ENCODE measurements at places on chromosomes 7 and 10.

DNA sequence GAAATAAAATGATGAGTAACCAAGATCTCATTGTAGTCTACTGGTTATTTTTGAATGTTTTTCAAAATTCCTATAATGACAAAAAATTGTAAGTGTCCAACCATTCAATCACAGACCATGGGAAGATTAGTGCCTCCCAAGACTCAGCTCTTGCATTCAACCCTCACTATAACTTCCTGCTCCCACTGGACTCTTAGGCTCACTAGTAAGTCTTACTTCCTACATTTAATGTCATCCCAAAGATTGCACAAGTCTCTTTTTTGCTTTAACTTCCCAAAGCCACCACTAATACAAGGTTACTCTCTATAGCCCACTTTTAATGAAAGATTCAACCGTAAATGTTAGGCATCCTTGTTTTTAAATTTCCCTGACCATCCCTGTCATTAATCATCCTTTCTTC, 111.9 kb upstream of the NRBF2 start:
- DNase-seq, result no peak

- no peak for DNase-seq
These were observed 26.5 kb downstream of the BTRC start for GRCh38 chr10:101380353-101381017.

- DNase-seq, result no peak
These were observed 11.8 kb downstream of the FERD3L start for GRCh38 chr7:19133390-19133789.

- DNase-seq, result no peak
These were observed 449.9 kb upstream of the ANKRD30A start for GRCh38 chr10:36675458-36675880.

DNA sequence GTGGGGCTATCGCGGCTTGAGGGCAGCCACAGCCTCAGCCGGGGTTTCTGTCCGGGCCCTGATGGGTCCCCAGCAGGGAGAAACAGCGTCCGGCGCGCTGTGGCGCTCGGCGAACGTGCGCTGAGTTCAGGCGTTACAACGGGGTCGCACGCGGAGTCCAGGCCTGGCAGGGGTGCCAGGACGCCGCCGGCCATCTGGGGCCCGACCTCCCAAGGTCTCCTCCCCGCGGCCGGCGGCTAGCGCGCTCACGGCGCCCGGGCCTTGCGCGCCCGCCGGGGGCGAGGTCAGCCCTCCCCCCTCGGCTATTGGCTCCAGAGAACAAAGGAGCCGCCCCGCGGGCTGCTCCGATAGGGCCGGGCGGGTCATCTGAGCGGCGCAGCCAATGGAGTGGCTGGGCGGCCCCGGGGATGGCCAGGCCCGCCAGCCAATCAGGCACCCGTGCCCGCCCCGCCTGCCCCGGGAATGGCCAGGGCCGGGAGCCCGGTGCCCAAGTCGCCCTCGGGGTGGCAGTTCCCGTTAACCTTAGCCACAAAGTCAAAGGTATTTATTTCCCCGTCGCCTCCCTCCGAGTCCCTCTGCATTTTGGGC, at the start of gene ZNF775:
TSS of gene ZNF775 (plus strand) at position 478 of the 588 bp plus-strand sequence. CDS start 9,141 bp downstream, outside the sequence.
- DNase-seq, result peak; percentile 87

GRCh38 chr10:47158116-47159071, 141.6 kb upstream of the GDF10 start:
- no peak for DNase-seq

GRCh38 chr7:128827248-128827958, 2.8 kb upstream of the FLNC start:
- no peak for DNase-seq

- DNase-seq, result no peak
These were observed 29.9 kb upstream of the PDCD4 start for GRCh38 chr10:110841767-110842267.

DNA sequence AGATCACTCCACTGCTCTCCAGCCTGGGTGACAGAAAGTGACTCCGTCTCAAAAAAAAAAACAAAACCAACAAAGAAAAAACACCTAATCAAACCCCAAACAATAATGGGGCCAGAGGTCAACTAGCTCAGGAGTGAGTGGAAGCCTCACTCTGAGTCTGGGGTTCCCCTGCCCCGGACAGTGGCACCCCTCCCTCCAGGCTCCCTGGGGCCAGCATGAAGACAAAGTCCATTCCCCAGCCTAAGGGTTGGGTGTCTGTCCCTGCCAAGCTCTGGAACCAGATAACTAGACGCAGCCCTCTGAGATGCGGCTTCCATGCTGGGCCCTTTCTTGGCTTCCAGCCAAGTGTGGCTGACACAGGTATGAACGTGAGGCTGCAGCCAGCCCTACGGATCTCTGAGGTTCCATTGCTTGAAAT, 1.7 kb upstream of the FUOM start:
- peak; percentile 10 for DNase-seq

- no peak for DNase-seq
These were observed 25.0 kb downstream of the SORCS3 start for GRCh38 chr10:104666106-104666505.

DNA sequence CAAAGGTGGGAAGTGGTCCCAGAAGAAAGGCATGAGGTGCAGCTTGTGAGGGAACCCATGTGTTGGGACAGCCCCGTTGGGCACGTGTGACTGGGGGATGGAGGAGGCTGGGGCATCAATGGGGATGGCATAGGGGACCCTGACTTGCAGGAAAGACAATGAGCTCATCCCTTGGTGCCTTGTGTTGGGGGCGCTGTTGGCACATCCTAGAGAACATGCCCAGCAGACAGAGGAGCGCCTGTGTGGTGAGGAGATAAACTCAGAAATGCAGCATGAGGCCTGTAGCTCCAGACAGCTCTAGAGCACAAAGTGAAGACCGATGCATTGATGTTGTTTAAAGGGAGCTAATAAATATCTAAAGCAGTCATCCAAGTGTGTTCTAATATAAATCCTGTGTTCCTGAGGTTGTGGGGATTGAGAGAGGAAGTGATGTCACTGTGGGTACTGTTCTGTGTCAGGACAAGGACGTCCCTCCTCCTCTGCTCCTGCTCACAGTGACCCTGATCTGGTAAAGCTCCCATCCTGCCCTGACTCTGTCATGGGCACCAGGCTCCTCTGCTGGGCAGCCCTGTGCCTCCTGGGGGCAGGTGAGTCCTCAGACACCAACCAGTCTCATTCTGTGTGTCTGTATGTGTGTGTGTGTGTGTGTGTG, 126.1 kb upstream of the PRSS58 start:
- DNase-seq, result no peak

- no peak for DNase-seq
These were observed 663.6 kb downstream of the GRM8 start for GRCh38 chr7:126589068-126589684.

DNA sequence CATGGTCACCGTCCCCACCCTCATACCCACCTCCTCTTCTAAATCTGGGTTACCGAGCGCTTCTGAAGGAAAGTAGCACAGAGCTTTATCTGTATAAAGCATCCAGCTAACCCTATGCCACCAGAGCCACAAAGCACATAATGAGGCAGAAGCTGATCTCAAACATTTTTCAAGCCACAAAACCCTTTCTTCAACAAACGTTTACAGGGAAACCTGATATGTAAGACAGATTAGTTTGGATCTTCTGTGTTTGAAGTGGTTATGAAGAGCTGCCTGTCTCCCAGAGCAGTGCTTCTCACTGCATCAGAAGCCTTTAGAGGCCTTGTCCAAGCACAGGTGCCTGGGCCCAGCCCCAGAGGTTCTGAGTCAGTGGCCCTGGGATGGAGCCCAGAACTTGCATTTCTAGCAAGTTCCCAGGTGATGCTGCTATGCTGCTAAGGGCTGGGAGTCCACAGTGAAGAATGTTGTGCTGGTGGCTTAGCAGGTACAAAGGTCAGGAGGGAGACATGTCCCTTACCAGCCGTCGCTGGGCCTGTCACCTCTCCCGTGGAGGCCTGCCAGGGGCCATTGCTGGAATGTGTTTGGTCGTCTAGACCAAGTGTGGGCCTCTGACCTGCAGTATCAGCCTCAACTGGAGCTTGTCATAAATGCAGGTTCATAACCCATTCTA, 90.4 kb downstream of the TAF3 start:
- DNase-seq, result no peak

- no peak for DNase-seq
These were observed 31.2 kb downstream of the JCAD start for GRCh38 chr10:30028006-30028737.

DNA sequence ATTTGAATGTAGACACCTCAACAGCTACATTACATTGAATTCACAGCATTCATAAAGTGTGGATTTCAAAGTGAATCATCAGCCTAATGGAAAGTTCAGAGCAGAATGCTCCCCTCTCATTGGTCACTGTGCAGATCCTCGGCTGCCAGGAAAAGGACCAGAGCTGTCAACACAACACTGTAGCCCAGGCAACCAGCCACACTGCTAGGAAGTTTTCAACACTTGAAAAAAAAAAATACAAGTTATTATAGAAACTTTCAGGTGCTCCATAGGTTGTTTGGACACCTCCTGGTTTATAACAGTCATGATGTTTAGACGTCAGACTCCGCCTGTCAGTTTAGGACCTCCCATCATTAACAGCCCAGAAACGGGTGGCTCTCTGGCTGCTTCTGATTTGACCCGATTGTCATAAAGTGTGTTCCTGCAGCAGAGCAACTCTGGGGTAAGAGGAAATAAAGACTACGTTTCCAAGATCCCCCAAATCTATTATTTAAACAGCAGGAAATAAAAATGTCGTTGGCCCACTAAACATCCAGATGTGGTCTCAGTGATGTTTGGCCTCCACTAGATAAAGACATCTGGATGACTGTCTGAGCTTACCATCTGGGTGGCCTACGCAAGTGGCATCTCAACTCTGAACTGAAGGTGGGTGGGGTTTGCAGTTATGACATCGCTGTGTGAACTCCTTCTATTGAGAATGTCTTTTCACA, 117.4 kb downstream of the CABCOCO1 start:
- DNase-seq, result no peak

DNA sequence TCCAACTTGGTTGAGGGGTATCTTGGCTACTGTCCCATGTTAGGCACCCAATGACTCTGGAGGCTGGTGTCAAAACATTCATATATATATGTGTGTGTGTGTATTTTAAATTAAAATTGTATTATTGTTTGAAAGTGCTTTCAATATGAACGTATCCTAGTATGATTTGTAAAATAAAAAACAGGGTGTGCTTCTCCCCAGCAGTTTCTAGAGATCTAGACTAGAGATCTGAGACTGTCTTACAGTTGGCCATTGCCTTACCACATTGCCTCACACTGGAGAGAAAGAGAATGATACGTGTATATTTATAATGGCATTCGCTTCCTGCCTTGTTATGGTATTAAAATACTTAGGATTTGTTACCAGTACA, 1.2 kb downstream of the BAG3 start:
- no peak for DNase-seq

- no peak for DNase-seq
These were observed 42.5 kb upstream of the FZD8 start for GRCh38 chr10:35684586-35684985.

DNA sequence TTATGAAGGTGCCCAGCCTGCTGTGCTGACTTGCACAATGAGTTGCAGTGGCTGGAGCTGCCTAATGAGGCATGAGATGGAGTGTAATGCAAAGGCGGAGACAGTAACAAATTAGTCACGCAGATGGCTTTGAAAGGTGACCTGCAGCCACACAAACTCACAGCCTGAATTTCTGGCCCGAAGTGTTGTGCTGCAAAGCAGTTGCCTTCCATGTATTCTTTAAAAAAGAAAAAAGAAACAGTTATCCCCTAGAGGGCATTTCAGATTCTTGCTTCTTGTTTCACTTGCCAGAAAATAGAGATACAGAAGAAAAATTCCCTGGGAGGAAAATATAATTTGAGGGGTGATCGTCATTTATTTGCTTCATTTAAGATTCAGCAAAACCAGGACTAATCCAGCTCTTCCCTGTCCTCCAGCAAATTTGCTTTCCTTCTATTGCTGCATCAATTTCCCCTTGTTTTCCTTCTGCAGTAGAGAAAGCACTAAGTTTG, 239.9 kb downstream of the ADRA2A start:
- DNase-seq, result no peak

DNA sequence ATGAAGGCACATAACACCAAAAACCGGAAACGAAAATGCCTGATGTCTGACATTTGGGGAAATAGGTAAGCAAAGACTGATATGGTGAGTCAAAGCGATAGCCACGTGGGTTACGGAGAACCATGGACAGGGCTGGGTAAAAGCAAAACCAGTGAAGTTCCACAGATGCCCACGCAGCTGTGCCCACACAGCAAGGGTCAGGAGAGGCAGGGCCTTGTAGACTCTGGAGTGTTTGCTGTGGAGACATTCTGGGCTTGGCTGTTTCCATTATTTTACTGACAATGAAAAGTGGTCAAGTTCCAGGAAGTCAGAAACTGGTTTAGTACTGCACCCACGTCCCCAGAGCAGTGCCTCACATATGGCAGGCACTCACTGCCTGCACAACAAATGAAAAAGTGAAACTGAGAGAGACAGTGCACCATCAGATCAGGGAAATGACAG, 148.7 kb downstream of the ZMYND11 start:
- DNase-seq, result no peak

- no peak for DNase-seq
These were observed 18.8 kb upstream of the MINDY3 start for GRCh38 chr10:15879058-15879457.

DNA sequence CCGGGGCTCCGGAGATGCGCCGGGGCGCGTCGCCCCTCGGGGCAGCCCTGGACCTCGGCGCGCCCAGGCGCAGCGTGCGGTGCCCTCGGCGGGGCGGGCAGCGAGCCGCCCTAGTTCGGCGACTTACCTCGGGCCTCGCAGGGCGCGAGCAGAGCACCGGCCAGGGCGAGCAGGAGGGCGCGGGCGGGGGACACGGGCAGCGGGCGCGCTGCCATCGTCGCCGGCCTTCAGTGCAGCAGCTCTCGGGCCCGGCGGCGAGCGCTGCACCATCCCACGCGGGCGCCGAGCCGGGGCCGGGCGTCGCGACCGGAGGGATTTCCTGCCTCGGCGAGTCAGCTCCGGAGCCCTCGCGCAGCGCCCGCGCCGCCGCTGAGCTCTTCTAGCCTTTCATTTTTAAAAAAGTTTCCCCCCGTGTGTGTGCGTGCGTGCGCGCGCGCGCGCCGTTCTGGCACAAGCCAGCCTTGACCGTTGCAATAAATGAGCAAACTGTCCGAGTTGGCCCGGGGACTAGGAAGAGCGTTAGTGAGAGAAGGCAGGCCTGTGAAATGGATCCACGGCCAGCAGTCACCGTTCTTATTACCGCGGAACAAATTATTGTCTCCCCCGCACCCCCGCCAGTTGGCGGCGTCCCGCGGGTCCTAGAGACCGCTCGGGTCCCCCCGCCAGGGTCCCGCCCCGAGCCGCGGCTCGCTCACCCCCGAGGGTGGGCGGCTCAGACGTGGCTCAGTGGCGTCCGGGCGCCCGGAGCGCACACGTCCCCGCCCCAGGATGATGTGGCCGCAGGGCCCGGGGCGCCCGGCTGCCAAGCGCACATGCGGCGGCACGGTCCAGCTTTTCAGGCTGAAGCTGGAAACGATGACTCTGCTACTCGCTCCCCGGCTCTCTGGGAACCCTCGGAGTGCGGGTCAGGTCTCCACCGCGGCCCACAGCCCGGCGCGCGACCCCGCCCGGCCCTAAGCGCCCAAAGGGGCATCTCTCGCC, at the start of gene ADAM12:
TSS of gene ADAM12 (minus strand) at position 547 of the 981 bp plus-strand sequence. CDS start at position 215, 332 bp downstream.
- no peak for DNase-seq

- DNase-seq, result no peak
These were observed 68.1 kb upstream of the NPTX2 start for GRCh38 chr7:98548971-98549370.

Measured in effector CD8-positive, alpha-beta T cell (primary cell).